ENCODE measurements at places on chromosomes 13 and 19.

DNA sequence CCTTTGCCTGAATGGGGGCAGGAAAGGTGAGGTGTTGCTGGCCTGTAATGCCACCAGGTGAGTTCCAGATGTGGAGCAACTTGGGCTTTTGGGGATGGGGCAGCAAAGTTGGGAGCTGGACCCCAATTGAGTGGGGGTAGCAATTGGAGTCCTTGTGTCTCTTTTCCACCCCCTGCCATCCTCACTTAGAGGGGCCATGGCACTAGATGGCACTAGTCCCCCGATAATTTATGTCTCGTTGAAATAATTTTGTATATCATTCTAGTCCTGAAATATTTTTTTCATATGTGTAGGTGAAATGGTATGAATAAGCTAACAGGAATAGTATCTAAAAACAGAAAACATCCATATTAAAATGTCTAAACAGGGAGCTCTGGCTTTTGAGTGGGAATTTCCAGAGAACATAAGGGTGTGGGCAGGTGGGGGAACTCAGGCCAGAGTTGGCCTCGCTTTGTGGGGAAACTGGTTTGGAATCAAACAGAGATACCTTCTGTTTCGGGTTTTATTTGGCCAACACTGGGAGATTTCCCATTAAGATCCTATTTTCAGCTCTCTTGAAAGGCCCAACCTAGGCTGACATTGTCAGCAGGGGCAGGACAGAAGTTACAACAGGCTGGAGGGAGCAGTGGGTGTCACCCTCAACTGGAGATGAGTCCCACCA lies 3.4 kb downstream of the ZNF576 start:
- DNase-seq, result no peak

- DNase-seq, result no peak
These were observed 559 bp upstream of the RPL21 start for GRCh38 chr13:27250833-27251165.

GRCh38 chr19:11256189-11256588 lies 6.1 kb downstream of the DOCK6 start:
- no peak for DNase-seq

GRCh38 chr13:107665926-107666458 lies 549.3 kb downstream of the LIG4 start:
- DNase-seq, result no peak

GRCh38 chr13:50370303-50370950 lies 355.2 kb downstream of the KCNRG start:
- no peak for DNase-seq

- peak; percentile 51 for DNase-seq
These were observed 2613.9 kb upstream of the PCDH20 start for GRCh38 chr13:64029343-64030093.

GRCh38 chr19:42130254-42130573 lies 2.0 kb downstream of the POU2F2 start:
- no peak for DNase-seq

GRCh38 chr19:17686592-17687024 lies 1.5 kb downstream of the UNC13A start:
- peak; percentile 95 for DNase-seq

GRCh38 chr13:97028441-97029299 lies 34.4 kb upstream of the OXGR1 start:
- peak; percentile 80 for DNase-seq

DNA sequence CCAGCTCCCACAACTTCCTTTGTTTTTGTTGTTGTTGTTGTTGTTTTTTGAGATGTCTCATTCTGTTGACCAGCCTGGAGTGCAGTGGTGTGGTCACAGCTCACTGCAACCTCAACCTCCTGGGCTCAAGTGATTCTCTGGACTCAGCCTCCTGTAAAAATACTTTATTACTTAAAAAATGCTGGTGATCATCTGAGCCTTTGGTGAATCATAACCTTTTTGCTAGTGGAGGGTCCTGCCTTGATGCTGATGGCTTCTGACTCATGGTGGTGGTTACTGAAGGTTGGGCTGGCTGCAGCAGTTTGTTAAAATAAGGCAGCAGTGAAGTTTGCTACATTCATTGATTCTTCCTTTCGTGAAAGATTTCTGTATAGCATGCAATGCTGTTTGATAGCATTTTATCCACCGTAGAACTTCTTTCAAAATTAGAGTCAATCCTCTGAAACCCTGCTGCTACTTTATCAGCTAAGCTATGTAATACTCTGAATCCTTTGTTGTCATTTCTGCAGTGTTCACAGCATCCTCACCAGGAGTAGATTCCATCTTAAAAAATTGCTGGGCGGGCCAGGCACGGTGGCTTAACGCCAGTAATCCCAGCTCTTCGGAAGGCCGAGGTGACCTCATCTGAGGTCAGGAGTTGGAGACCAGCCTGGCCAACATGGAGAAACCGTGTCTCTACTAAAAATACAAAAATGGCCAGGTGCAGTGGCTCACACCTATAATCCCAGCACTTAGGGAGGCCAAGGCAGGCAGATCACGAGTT lies 18.0 kb downstream of the ARHGAP35 start:
- DNase-seq, result peak; percentile 36

- DNase-seq, result no peak
These were observed 475.8 kb upstream of the NBEA start for GRCh38 chr13:34466301-34466700.

GRCh38 chr19:57888560-57889231 lies at the start of gene ZNF814:
Gene ZNF814, minus strand, starts transcription at chr19:57889037. Its CDS starts 235 bp downstream, at chr19:57888802.
- peak; percentile 97 for DNase-seq

DNA sequence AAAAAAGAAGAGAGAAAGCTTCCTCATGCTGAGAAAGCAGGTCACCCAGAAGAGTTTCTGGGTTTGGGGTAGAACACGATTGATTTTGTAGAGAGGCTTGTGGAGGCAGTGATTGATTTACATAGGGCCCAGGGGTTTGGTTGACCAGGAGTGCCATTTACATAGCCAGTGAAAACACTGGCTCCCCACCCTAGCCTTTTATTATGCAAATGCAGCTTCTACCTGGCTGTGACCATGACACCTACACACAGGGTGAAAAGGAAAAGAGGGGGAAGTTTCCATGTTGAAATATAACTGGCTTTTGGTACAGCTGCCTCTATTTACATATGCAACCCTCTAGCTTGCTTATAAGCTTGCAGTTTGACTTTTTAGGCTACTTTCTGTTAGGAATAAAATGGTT lies 62.0 kb downstream of the ZNF100 start:
- no peak for DNase-seq

DNA sequence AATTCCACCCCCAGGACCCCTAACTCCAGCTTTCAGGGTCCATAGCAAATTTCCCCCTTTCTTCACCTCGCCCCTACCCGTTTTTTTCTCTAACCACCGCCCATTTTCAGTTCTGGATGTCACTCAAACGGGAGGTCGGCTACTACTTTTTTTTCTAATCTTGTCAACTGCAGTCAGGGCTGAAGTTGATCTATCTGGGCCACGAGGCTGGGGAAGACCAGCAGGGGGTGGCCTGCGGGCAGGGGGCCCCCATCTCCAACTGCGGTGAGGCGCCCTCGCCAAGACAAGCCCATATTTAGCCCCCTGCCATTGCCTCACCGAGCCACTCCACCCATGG lies 748 bp downstream of the LHFPL6 start:
- DNase-seq, result no peak

GRCh38 chr19:32818536-32818935 lies 51.0 kb downstream of the SLC7A9 start:
- DNase-seq, result no peak

GRCh38 chr13:109204657-109205056 lies 575.2 kb downstream of the MYO16 start:
- no peak for DNase-seq

DNA sequence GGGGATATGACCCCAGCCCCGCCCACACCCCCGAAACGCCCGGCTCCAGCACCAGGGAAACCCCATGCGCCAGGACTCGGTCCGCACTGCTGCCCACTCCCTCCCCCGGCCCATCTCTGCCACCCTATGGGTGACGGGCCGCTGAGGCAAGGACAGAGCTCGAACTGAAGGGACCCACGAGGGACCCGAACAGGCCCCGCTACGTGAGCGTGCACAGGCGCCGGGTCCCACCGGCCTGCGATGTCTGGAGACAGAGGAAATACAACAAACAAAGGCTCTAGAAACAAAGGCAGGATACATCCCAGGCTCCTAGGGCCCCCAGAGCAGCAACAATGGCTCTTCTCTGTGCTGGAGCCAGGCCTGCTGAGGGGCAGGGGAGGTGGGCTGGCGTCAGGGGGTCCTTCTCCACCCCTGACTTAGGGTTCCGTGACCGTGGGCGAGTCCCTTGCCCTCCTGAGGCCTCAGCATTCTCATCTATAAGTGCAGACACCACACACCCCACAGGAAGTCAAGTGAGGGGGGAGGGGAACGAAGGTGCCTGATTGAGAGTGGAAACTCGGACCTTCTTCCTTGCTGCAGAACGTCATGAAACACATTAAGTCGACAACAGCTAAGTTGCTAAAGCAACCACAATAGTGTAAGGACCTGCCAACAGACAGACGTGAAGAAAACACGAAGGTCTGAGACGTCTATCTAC lies 3.1 kb downstream of the ABHD17A start:
- DNase-seq, result no peak

DNA sequence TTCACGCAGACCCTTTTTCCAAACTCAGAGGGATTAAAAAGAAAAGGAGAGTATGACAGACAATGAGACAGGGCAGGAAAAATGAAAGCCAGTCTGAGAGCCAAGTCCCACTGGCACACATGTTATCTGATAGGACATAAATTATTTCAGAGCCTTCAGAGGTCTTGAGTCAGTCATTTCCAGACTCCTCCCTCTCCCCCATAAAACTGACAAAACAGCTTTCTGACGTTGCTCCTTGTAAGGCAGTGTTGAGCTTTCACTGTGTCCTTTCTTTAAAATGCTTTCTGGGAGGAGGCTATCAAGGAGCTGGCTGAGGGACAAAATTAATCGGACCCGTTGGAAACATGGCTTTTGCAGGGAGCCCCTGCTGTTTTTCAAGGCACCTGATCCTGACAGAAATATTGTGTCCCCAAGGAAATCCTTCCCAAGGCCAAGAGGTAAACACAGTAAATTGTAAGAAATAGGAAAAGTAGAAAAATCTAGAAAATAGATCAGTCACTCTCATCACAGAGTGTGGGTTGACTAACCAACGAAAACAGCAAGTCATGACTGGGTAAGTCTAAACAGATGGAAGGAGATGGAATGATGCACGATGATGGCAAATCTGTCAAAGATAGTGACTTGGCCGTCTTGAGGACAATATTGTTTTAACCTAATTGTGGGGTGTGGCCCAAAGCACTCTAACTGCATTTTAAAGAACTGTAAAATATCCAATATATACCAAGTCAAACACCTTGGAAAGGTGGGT lies 89.7 kb downstream of the DCT start:
- DNase-seq, result no peak

- DNase-seq, result no peak
These were observed 42.7 kb downstream of the UTP14C start for GRCh38 chr13:52067237-52067636.

GRCh38 chr13:97798171-97798821 lies 155.2 kb upstream of the IPO5 start:
- DNase-seq, result no peak

DNA sequence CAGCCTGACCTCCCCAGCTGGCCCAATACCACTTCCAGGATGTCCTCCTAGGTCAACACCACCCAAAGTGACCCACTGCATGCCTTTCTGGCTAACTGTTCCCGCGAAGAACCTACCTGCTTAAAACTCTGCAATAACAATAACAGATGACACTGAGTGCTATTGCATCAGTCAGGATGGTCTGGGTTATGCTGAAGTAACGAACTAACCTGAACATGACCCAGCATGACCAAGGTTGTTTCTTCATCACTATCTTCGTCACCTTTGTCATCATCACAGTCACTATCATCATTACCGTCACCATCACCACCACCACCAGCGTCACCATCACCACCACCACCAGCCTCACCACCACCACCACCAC lies 10.6 kb upstream of the FXYD3 start:
- no peak for DNase-seq

GRCh38 chr13:99991013-99991827 lies 9.6 kb downstream of the ZIC2 start:
- DNase-seq, result peak; percentile 85

GRCh38 chr19:39236527-39236926 lies 8.3 kb downstream of the IFNL3 start:
- DNase-seq, result no peak

DNA sequence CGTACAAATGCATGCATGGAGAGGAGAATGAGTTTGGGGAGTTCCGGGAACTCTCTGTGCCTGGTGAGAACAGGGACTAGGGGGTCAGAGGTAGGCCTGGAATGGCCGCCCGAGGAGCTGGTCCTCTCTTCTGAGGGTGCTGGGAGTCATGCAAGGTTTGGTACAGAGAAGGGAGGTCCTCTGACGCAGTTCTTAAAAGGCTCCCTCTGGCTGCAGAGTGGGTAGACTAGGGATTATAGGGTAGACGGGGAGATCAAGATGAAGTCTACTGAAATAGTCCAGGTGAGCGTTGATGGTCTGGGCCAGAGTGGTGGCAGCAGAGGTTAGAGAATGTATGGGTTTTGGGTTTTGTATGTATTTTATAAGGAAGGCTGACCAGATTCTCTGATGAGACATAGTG lies 796 bp downstream of the ZNF304 start:
- DNase-seq, result no peak

DNA sequence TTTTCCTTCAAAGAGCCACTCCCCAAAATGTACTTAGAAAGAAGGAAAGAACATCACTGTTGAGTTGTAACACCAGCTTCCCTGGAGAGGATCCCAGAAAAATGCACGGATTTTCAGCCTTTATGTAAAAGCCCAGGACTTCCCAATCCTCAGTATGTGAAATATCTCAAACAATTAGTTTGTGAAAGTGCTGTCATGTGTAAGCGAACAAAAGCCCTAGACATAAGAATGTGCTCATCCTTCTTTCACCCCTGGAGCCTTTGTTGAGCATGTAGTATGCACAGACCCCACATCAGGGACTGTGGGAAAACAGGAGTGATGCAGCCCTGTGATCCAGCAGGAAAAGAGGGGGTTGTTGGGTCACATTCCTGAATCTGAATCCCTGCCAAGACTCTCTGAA lies 441.4 kb upstream of the ZNF507 start:
- DNase-seq, result no peak

- peak; percentile 81 for DNase-seq
These were observed 641 bp upstream of the SOX21 start for GRCh38 chr13:94712812-94713560.

DNA sequence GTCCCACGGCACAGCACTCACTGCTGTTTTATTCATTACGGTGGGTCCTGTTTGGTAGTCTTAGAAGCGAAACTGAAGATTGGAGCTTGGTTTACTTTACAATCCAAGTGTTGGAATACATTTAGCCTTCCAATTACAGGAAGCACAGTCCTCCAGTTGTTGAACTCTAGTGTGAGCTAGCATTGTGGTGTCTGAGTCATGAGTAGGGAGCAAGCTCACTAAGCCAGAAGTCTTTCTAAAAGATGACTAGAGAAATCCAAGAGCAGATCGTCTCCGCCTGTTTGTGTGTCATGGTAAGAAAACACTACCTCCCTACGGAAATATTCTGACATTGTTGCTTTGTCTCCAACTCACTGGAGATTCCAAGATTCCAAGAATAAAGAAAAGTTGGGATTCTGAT lies 10.1 kb upstream of the SHISA2 start:
- DNase-seq, result no peak

GRCh38 chr19:43633520-43633919 lies 6.1 kb downstream of the CADM4 start:
- DNase-seq, result no peak

GRCh38 chr13:45422731-45423292 lies 4.6 kb upstream of the SLC25A30 start:
- no peak for DNase-seq
